Right renal cortex interstitium (tissue), 3 donors: ENCODE measurements at places on chromosomes 3 and 15.
A peak's percentile ranks its signal among the peaks of the same experiment; 100 is the strongest.

DNA sequence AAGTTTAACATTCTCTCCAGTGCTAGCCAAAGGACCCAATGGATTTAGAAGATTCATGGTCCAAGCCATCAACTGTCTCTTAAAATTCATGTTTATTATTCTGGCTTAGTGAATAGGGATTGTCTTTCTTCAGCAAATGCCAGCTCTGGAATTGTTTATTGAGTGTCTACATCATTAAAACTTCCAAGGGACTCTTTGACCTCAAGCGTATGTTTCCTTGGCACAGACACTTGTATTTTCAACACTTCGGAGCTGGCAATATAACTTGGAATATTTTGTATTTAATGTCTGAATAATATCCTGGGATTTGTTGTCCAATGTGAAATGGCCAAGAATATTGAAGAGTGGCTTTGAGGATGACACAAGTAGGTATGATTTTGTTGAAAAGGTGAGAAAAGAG lies 204.2 kb downstream of the EPHA3 start:
- no peak for DNase-seq

GRCh38 chr3:189322339-189322738 lies 150.6 kb downstream of the TPRG1 start:
- no peak for DNase-seq

DNA sequence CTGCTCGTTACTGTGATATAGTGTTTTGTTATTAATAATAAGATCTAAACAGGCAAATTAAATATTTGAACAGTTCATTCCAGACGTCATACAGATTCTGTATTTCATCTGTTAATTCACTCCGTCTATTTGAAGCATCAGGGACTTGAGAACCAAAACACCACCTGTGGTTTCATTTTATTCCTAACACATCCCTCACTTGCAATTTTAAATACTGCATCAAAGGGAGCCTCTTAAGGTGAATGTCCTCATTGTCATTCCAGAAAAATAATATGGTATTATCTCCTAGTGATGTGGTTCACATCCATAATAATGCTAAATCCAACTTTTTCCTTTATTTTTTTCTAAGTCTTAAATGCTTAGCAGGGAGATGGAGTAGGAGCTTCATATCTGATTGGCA lies 1390.9 kb upstream of the CADM2 start:
- DNase-seq, result no peak

DNA sequence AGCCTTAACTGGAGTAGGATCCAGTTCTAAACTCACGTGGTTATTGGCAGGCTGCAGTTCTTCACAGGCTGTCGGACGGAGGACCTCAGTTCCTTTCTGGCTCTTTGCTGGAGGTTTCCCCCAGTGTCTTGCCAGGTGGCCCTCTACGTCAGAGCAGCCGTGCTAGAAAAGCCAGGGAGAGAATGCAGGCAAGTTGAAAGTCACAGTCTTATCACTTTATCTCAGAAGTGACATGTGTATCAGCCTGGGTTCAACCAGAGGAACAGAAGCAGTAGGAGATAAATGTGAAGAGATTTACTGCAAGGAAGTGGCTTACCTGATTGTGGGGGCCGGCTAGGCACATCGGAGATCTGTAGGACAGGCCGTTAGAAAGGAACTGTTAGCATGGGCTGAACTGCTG lies 125.3 kb upstream of the BNIP2 start:
- DNase-seq, result no peak

DNA sequence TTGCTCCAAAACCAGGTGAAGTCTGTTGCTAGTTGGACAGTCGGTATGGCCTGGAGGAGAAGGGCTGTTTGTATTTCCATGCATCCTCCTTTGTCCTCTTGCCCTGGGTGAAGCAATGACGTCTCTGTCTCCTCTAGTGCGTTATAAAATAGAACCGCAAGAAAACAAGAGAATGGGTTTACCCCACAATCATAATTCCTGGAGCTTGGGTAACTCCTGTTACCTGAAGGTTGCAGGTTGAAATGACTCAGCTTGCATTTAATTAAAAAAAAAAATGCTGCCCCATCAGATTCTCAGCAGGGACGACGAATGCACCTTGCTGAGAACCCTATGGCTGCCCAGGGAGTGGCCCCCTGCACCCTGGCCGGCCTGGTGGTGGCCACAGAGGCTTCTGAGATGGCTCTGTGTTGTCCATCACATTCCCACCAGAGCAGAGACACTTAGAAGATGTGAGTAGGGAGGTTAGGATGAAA lies 228.2 kb upstream of the BHLHE40 start:
- DNase-seq, result no peak

DNA sequence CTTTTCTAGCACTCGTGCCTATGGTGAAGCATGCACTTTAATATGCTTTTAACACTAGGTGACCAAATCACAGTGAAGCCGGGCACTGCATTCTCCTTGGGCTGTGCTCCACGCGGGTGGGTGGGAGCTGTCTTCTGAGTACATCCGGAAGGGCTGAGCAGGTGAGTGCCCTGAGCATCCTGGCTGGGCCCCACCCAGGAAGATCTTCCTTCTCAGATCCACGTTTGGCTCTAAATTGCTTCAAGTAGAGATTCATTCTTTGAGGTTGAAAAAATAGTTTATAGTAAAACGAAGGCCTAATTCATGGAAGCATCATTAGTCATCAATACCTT lies 73.9 kb upstream of the BLM start:
- no peak for DNase-seq

GRCh38 chr3:172622916-172623700 lies 87.8 kb downstream of the NCEH1 start:
- DNase-seq, result no peak

- DNase-seq, result no peak
Measured at GRCh38 chr3:71360180-71360579, 223.3 kb downstream of the FOXP1 start.

- DNase-seq, result no peak
Measured at GRCh38 chr15:26838742-26839460, 28.0 kb upstream of the GABRA5 start.

- no peak for DNase-seq
Measured at GRCh38 chr3:195208183-195208582, 62.8 kb downstream of the XXYLT1 start.

DNA sequence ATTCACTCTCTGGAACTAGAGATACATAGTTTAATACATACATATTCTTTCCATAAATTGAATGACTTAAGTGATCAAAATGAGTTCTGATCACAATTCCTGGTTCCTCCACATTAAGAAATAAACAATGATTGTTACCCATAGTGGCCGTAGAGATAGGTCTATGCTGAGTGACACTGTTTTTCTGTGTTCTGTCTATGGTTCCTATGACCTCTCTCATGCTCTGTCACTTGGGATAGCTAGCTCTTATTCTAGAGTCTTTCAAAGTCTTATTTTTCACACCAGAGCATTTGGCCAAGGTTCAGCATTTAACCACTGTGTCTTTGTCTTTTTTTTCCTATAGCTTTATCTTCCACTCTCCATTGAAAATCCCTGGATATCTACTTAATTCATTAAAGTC lies 132.4 kb downstream of the GOLGA6L6 start:
- no peak for DNase-seq

- no peak for DNase-seq
Measured at GRCh38 chr3:118907909-118908308, 126.7 kb downstream of the IGSF11 start.

GRCh38 chr3:78632925-78633553 lies 1134.8 kb downstream of the ROBO1 start:
- no peak for DNase-seq

GRCh38 chr3:141412087-141412935 lies 44.0 kb downstream of the ZBTB38 start:
- peak; percentile 63 for DNase-seq

- DNase-seq, result no peak
Measured at GRCh38 chr3:100086401-100086800, 27.9 kb downstream of the FILIP1L start.

DNA sequence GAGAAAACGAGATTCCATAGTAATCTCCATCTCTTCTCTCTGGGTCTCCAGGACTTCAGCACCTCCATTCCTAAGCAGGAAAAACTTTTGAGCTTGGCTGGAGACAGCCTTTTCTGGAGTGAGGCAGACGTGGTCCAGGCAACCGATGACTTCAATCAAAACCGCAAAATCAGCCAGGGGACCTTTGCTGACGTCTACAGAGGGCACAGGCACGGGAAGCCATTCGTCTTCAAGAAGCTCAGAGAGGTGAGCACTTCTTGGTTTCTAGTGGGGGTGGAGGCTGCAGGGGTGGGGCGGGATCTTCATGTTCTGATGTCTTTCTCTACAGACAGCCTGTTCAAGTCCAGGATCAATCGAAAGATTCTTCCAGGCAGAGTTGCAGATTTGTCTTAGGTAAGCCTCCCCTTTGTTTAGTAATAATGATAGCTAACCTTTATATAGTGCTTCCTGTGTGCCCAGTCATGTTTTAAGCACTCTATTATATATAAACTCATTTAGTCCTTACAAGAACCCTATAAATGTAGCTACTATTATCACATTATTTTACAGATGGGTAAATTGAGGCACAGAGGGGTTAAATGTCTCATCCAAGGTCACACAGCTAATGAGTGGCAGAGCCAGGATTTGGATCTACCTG lies 35.0 kb upstream of the TATDN2 start:
- no peak for DNase-seq

- no peak for DNase-seq
Measured at GRCh38 chr3:114058646-114059045, 2.1 kb downstream of the QTRT2 start.

DNA sequence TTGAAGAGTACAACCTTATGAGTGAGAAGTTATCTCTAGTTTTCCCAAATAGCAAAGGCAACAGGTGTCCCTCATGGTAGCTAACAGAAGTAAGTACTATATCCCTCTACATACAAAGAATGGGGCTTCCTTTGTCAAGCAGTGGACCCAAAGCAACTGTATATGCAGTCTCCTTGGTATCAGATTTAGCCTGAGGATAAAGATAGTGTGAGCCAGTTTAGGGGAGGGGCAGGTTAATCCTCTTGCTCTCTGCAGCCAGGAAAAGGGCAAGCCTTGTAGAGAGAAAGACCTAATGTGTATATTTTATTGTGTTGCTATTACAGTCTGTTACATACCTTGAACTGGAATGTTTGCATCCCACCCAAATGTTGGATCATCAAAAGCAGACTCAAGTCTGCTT lies 117.9 kb upstream of the COL8A1 start:
- no peak for DNase-seq

DNA sequence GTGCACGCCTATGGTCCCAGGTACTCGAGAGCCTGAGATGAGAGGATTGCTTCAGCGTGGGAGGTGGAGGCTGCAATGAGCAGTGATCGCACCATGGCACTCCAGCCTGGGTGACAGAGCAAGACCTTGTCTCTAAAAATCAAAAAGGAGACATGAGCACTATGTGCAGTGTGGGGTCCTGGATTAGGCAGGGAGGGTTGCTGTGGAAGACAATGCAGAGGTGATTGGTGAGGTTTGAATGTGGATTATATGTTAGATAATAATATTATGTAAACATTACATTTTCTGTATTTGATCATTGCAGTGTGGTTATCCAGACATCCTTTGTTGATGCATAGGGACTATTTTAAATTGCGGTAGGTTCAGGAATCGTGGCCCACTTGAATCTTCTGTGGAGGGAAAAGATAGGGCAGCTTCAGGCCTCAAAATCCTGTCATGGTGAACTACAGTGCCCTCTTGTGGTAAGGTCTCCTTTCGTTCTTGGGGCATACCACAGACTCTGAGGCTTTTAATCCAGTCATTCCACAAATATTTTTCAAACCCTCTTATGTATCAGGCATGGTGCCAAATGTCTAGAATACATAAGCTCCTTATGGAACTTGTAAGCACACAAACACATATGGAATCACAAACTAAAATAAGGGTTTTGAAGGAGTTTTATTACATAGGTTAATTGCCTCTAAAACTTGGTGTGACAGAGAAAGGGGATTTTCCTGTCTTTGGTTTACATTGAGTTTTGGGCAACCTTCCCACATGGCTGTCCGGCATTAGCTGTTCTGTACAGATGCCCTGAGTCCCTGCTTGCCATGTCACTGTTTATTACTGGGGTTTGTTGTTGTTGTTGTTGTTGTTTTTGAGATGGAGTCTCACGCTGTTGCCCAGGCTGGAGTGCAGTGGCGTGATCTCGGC lies 37.7 kb downstream of the GPD1L start:
- peak; percentile 78 for DNase-seq

DNA sequence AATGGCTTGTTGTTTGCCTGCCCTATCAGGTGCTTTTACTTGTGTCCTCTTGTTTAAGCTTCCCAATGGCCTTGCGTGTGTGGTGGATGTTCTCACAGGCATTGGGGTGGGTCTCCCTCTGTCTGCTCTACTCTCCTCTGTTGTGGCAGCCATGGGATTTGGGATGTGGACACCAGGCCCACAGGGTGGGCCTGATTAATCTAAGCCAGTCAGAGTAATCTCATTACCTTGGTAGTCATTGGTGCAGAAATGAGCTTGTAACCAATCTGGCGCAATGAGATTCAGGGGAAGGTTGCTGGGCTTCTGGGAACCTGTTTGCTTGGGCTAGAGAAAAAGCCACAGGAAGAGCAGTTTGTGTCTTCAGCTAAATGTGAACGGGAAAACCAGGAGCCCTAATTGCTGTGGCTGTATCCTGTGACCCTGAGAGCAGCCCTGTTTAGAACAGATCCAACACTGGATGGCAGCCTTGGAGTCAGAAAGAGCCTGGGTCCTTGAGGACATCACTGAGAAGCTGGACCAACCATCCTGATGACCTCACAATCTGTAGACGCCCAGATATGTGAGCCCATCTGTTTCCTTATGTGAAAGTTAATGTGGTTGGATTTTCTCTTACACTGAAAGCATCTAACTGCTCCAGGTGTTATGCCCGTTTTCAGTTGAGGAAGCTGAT lies 157.3 kb upstream of the UBE2E1 start:
- no peak for DNase-seq

GRCh38 chr3:116444819-116445310 lies 422 bp downstream of the LSAMP start:
- peak; percentile 24 for DNase-seq

DNA sequence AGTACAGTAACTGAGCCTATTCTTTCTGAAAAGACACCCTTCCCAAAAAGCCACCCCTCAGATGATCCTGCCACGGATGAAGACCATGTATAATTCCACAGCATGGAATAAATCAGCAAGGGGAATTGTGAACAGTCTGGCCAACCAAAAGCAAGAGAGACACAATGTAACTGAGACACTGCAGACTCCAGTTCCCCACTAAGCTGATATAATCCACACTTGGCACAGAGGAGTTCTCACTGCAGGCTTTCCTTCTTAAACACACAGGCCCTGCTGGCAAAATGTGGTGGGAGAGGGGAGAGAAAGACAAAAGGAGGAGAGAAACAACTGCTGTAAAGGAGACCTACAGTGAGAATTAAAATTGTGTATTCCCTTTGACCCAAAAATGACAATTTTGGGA lies 12.7 kb downstream of the GPR156 start:
- DNase-seq, result no peak

DNA sequence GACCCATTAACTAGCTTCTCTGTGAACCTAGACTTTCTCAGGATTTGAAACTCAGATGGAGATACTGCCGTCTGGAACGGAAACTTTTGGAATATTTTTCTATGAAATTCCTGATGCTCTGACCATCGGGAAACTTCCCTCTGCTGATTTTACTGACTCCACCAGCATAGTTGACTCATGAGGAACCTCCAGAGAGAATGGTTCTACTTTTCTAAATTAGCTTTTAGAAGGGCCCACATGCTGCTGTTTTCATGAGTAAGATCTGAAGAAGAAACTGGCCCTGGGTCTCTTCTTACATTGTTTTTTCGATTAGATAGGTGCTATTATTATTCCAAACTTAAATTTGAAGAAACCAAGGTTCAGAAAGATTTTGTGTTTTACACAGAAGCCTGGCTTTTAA lies 326.3 kb upstream of the NR2E3 start:
- DNase-seq, result no peak

- DNase-seq, result no peak
Measured at GRCh38 chr15:93524432-93524831, 435.4 kb upstream of the RGMA start.
